ENCODE measurements at places on chromosomes 7 and 10.

GRCh38 chr7:918441-919113 is 35.9 kb downstream of the ADAP1 start:
- no peak for DNase-seq

DNA sequence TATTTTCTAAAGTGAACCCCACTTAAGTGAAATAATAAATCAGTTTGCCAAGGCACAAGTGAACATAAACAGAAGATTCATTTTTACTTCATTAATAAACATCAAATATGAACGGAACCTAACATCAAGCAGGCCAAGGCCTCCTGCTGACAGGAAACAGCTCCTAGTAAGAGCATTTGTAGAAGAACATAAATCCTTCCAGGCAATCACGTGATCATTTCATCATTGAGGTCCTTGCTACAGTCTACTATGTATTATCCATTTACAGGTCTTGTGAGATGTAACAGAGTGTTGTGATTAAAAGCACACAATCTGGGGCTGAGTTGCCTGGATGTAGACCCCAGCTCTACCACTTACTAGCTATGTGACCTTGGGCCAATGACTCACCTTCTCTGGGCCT is 70.6 kb downstream of the CALD1 start:
- DNase-seq = no peak

- no peak for DNase-seq
Observed at GRCh38 chr10:79412516-79412915, 32.9 kb downstream of the ZCCHC24 start.

GRCh38 chr10:88411772-88412349 is 171.3 kb downstream of the RNLS start:
- DNase-seq = no peak

GRCh38 chr10:51231754-51232153 is 157.5 kb downstream of the PRKG1 start:
- no peak for DNase-seq

DNA sequence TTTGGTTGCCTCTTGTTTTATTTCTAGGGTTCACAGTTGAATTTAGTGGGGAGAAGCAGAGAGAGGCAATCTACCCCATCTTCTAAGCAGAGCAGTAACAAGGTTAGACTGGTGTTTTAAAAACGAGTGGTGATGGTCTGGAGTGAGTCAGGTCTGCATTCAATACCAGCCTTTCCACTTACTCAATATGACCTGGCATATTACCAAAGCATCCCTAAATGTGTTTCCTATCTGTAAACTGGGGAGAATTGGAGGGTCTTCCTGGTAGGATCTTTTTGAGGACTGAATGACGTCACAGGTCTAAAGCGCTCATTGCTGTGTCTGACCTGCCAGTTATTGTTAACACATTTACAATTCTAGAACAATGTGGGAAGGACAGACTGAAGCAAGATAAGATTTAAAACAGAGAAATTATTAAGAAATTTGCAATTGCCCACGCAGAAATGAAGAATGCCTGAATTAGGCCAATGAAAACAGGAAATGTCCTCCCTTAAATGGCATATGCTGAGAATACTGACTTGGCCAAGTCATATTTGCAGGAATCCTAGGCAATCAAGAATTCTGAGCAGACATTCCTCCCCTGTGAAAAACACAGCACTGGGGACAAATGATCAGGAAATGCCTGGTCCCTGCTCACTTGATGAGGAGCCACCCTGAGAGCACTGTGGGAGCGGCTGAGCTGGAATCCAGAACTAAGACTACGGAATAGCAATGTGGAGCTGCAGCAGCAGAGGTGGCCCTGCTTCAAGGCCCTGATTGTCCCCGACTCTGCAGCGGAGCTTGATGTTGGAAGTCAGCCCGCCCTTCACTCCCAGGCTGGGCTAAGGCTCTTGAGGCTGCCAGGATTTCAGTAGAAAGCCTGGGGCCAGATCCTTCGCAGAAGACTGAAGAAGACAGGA is 184.5 kb upstream of the CXCL12 start:
- DNase-seq = peak; percentile 51

DNA sequence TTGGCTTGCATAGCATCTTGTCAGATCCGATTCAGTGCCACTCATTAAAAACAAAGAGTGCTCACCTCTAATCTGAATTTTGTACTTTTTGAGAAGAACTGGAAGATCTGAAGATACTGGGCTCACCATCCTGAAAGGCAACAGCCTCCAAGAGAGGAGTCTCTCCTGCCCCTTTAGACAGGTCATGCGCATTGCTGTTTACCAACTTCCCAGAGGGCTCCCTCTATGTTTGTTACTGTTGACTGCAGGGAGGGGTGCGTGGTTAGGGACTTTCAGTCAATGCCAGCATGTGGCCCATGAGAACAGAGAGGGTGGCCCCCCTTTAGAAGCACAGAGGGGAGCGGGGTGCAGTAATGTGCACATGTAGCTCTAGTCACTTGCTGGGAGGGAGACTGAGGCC is 33.2 kb upstream of the CABCOCO1 start:
- DNase-seq = no peak

GRCh38 chr7:85452674-85453073 is 265.8 kb upstream of the SEMA3D start:
- DNase-seq = no peak

GRCh38 chr10:91354166-91355075 is 55.7 kb upstream of the HECTD2 start:
- DNase-seq = no peak

DNA sequence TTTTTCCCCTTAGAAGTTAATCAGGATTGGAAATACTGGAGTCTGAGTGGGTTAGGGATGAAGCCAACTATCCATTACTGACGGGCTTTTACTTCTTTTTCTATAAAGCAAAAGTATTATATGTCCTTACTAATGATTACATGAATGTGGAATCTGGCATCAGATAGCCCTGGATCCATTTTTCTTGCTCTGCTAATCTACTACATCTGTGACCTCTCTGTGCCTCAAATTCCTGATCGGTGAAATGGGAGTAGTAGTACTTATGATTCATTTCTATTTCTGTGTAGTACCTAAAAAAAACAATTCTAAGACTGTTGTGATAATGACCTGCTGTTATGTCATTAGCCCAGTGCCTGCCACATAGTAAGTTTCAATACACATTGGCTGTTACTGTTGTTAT is 621.6 kb downstream of the SORCS3 start:
- DNase-seq = no peak

GRCh38 chr7:120724448-120724847 is 133.5 kb downstream of the TSPAN12 start:
- peak; percentile 61 for DNase-seq

DNA sequence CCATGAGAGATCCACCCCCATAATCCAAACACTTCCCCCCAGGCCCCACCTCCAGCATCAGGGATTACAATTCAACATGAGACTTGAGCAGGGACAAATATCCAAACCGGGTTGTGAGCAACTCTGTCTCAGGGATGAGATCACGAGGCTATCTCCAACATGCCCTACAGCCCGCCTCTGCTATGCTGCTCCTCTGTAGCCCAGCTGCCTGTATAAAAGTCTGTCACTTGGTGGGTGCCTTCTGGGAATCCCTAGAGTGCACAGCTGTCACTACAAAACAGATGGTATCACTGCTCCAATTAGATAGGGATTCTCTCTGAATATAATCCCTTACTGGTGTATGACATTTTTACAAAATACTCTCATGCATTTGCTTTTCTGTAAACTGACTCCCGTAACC is 114.9 kb upstream of the NANOS1 start:
- no peak for DNase-seq

GRCh38 chr7:37598824-37599223 is 84.7 kb upstream of the GPR141 start:
- DNase-seq = no peak

GRCh38 chr10:78194050-78194449 is 160.4 kb downstream of the RPS24 start:
- no peak for DNase-seq

DNA sequence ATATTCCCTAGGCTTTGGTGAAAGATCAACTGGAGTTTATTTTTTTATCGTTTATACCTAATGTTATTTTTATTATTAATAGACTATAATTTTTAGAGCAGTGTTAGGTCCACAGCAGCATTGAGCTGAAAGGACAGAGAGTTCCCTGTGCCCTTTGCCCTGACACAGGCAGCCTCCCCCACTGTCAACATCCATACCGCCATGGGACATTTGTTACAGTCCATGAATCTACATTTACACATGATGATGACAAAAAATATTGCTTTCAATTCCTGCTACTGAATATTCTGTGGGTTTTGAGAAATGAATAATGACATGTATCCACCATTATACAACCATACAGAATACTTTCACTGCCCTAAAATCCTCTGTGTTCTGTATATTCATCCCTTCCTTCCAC is 1297.5 kb upstream of the SORCS1 start:
- no peak for DNase-seq

DNA sequence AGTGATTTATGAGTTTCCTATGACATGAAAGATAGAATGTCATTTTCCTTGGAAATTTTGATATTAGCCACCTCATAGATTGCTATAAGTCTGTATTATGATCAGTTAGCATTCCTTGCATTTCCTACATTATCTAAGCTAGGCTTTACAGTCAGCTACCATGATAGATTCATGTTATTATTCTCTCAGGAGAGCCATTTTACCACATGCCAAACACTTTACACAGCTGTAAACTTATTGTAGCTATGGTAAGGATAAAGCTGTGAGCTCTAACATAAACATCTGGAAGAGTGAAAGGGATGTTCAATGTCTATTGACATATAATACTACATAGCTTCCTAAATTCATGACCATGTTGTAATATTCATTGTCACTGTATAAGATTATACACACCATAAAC is 608.0 kb downstream of the PHTF2 start:
- no peak for DNase-seq

DNA sequence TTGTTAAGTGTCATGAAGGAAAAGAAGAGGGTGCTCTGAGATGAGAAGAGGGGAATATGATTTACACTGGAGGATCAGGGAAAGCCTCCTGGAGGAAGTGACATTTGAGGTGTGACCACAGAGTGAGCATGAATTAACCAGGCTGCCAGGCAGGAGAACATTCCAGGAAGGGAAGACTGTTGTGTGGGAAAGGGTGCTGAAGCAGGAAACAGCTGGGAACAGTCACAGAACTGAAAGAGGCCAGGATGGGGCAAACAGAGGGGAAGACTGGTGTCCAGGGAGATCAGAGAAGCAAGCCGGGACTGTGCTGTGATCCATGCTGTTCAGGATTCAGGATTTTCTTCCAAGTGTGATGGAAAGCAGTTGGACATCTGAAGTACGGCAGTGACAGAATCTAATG is 14.9 kb downstream of the HIPK2 start:
- DNase-seq = no peak

GRCh38 chr10:16779384-16779915 is 37.8 kb downstream of the RSU1 start:
- DNase-seq = no peak

DNA sequence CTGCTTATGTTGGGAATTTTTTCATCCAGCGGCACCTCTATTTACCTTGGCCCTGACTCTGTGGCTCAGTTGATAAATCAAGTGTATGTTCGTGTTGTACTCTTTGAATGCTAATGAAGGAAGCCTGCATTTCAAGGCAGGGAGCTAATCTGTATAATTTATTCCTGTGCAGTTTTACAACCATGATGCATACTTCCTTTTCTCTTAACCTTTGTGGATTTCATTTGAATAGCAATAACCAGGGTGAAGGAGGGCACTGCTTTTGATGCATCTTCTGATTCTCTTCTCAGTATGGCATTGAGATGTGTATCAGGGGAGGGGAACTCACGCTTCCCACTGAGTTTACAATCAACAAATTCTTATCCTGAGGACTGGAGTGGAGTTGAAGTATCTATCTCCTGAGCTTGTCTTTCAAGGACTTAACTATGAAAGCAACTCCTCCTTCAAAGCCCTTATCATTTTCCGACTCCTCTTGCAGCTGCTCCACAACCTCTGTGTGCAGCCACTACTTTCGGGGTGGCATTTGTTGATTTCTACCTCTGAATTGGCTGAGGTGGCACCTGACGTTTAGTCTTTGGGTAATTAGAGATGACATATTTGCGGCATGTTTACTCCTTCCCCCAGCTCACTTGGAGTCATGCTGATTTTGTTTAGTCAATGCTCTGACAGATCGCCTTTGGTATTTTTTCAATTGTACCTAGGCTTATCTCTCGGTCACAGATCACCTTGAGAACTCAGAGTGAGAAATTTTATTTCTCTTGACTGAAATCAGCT is 275.2 kb downstream of the PHTF2 start:
- no peak for DNase-seq

GRCh38 chr7:32103361-32103760 is 33.2 kb upstream of the PDE1C start:
- DNase-seq = no peak

GRCh38 chr7:142348921-142349405 is 91.1 kb upstream of the PRSS58 start:
- DNase-seq = no peak

DNA sequence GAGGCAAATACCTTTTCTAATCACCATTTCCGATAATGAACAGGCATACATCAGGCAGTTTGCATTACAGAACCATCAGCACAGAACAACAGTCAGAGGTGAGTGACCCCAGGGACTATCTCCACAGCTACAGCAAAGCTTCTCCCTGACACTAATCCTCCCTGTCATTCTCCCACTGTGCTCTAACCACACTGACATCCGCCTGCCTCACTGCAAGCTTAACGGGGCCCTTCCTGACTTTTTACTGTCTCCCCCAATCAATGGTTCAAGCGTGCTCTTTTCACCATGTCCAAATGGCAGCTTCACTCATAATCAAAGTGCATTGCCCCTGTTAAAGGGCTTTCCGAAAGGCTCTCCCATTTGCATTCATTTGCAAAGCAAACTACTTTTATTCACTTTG is 196.3 kb downstream of the DNAJC1 start:
- DNase-seq = peak; percentile 80

DNA sequence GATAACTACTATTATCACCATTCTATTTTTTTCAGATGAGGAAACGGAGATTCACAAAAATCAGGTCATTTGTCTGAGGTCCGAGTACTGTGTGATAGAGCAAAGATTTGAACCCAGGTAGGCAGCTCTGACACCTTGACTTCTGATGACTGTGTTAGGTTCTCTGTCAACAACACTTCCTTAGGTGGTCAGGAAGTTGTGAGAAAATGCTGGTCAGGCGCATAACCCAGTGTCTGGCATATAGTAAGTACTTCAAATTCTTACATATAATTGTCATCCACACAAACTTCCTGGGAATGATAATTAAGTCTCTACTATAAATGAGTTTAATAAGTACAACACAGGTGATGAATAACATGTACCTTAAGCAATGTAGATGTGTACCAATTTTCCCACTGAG is 381.5 kb downstream of the NEBL start:
- DNase-seq = no peak

- no peak for DNase-seq
Observed at GRCh38 chr7:19248115-19248514, 102.9 kb upstream of the FERD3L start.
